Fibroblast of skin of right quadriceps (primary cell): ENCODE measurements at places on chromosomes 5 and 9.

DNA sequence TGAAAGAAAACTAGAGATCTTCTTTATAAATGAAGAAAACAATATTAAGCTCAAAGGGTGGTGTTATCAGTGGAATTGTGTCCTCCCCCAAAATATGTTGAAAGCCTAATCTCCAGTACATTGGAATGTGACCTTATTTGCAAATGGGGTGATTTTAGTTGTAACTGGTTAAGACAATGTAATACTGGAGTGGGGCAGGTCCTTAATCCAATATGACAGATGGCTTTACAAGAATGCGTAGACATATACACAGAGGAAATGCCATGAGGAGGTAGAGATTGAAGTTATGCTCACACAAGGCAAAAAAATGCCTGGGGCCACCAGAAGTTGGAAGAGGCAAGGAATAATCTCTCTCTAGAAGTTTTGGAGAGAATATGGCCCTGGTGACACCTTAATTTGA is 13.7 kb upstream of the TRIM32 start:
- DNase-seq: peak; percentile 16

DNA sequence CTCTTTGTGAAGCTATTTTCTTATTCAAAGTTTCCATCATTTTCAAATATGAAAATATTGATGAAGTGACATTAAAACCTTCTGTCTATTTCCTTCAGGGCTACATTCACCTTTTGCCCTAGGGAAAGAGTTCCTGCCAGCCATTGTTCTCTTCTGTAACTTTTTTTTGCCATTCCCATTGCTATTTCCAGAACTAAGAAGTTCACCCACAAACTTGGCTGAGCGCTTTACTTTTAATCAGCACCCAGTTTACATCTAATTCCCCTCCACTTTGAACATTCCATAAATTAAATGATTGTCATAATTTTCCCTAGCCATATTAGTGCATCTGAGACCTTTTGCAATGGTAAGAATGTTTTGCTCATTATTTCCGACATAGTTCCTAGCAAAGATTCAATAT is 4.4 kb downstream of the IL33 start:
- DNase-seq: no peak

DNA sequence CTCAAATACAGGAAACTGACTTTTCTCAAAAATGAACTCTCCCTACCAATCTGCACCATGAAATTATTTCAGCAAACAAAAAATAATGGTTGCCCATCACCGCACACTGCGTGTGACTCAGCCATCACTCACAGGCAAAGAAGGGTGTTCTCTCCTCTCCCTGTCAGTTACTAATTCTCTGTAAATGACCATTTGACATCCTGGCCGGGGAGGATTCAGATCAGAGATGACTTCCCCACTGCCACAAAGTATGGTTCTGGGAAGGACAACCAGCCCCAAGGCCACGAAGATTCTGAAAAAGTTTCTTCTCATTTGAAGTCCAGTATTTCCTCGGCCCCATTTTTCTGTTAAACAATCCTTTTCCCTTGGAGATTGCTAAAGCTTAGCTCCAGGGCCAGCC is 199.4 kb downstream of the AUH start:
- peak; percentile 50 for DNase-seq

DNA sequence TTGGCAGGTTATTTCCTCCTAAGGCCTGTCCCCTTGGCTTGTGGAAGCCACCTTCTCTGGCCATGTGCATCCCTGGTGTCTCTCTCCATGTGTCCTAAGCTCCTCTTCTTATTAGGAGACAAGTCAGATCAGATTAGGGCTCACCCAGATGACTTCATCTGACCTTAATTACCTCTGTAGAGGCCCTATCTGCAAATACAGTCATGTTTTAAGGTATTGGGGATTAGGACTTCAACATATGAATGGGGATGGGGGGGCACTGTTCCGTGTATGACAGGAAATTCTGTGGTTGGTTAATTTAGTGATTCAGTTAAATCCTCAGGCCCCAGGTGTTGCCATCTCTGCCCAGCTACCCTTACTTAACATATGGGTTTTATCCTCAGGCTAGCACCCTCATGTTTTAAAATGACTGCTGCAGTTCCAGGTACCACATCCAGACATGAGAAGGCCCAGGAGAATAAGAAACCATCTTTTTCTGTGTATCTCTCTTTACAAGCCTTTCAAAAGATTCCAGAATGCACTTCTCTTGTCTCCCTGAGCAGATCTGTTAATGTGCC is 51.9 kb upstream of the RAI14 start:
- no peak for DNase-seq

DNA sequence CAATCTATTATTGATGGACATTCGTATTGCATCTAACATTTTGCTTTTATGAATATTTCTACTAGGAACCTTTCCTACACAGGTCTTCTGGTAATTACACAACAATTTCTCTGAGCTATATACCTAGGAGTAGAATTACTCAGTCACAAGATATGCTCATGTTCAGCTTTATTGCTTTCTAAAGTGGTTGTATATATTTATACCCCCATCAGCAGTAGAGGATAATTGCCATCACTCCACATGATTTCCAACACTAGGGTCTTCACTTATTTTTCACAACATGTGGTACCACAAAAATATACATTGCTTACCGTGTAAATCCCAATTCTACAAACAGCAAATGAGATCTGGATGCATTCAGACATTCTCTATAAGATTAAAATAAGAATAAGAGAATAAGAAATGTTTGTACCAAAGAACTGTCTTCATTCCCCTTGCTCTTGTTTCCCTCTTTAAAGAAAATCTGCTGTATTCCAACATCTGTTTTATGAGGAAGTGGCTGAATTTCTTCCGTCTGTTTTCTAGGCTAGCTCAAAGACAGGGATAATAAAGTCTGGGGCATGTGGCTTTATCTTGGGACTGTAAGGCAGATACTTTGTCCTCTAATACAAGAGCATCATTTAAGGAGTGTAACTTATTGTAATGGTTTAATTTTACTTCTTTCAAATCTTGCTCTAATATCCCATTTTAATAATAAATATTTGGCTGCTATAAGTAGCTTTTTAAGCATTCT is 28.2 kb downstream of the ARL15 start:
- no peak for DNase-seq
